Left ventricle myocardium inferior (tissue), 1 donor: ENCODE measurements at places on chromosomes 4 and X.

GRCh38 chr4:71110499-71110898, 117.0 kb downstream of the DCK start:
- H3K36me3 ChIP-seq: no peaks in the 10 kb centered on the region
- H3K27ac ChIP-seq: no peak overlapping the region
- no peaks in the 10 kb centered on the region for H3K4me1 ChIP-seq
- no peaks in the 10 kb centered on the region for H3K27me3 ChIP-seq

DNA sequence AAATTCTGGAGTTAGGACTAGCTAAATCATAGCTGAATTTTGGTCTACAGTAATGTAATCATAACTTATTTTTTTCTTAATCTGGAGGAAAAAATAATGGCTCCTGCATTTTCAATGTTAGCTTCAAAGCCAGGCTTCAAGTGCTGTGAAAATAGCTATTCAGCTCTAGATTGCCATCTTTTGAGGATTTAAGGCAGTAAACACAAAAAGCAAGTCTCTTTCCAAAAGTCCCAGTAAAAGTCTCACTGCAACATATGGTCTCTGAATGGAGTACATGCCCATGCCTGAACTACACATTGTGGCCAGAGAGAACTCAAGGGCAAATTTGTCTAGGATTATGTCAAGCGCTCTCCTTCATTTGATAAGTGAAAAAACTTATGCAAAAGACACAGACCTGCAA, 720.9 kb downstream of the FSTL5 start:
- no peaks in the 10 kb centered on the region for H3K4me1 ChIP-seq
- H3K27me3 ChIP-seq: no peaks in the 10 kb centered on the region
- H3K27ac ChIP-seq: no peak overlapping the region
- H3K36me3 ChIP-seq: no peaks in the 10 kb centered on the region
- DNase-seq: no peak

DNA sequence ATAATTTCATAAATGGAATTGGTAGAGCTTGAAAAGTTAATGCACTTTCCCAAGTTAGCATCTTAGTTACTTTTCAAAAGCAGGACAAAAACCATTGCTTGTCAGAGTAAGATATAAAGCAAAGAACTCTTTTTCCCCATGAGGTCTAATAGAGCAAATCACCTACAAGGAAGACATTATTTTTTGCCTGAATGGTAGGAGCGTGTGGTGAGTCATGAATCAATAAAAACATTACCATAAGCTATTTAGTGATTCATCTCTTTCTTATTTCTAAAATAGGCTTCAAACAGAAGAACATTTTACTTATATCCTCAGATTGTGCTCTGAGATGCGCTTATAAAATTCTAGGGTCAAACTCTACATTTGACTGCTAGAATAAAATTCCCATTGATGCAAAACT, 109.4 kb upstream of the GPRIN3 start:
- peaks cover 11% of the 10 kb centered on the region for H3K4me1 ChIP-seq
- no peaks in the 10 kb centered on the region for H3K36me3 ChIP-seq

DNA sequence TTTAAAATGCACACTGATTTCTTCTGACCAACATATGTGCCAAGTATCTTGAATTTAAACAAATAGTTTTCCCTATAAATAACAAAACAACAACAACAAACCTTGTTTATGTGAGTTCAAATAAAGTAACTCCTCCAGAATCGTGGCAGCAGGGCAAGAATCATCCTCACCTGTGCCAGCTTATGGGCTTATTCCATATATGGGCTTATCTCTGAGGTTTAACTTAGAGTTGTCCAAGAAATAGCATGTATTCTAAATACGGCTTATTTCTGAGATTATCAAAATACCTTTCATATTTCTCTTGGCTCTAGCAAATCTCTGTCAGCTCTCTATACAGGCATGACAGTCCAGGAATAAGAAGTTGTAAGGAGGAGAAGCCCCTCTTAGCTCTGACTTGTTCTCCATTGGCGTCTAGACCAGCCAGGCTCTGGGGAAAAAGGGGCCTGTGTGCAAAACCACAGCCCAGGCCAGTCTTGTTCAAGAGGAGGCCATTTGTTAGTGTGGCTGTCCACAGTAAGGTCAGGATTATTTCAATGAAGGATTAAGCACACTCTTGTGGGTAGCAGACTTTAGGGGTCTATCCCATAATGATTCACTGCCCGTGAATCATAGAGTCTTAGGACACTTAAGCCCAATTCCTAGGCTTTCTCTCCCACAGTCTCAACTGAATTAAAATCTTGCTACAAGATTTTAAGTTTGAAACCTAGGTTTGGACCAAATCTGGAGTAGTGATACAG, 63.2 kb downstream of the FRAS1 start:
- no peak overlapping the region for H3K27ac ChIP-seq
- H3K4me1 ChIP-seq: peaks cover 10% of the 10 kb centered on the region
- H3K4me3 ChIP-seq: no peak overlapping the region
- no peak for DNase-seq
- no peaks in the 10 kb centered on the region for H3K27me3 ChIP-seq

GRCh38 chrX:9503261-9503660, 38.4 kb downstream of the TBL1X start:
- H3K27ac ChIP-seq: no peak overlapping the region
- H3K36me3 ChIP-seq: peaks cover 16% of the 10 kb centered on the region
- DNase-seq: no peak
- H3K27me3 ChIP-seq: no peaks in the 10 kb centered on the region

DNA sequence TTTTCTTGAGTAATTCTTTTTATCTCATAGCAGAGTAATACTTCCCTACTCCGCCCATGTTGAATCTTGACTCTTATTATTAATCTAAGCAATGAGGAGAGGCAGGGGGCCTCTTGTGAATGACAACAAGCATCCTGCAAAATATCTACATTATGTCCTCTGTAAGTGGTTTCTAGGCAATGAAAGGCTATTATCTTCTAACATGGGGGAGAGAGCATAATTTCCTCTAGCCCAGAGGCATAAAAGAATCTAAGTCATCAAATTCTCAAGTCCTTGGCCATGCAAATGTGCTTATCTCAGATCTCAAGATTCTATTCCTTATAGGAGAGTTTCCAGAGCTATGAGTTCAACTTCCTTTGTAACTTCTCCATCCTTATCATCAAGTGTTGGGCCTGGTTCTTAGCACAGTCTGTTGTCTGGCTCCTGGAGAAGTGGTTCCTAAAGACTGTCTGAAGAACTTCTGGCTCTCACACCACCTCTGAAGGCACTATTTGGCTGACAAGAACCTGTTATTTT, 423.1 kb upstream of the INTU start:
- H3K27me3 ChIP-seq: no peaks in the 10 kb centered on the region
- H3K36me3 ChIP-seq: no peaks in the 10 kb centered on the region
- DNase-seq: no peak
- no peak overlapping the region for H3K27ac ChIP-seq

- peaks cover 5% of the 10 kb centered on the region for H3K36me3 ChIP-seq
- no peaks in the 10 kb centered on the region for H3K27me3 ChIP-seq
- H3K4me1 ChIP-seq: no peaks in the 10 kb centered on the region
- no peak for DNase-seq
- H3K27ac ChIP-seq: no peak overlapping the region
- no peak overlapping the region for H3K4me3 ChIP-seq
These were observed 50.4 kb downstream of the PDK3 start for GRCh38 chrX:24515447-24515846.

GRCh38 chr4:108384544-108384943, 215.8 kb upstream of the LEF1 start:
- H3K4me1 ChIP-seq: no peaks in the 10 kb centered on the region
- H3K27me3 ChIP-seq: peaks cover 10% of the 10 kb centered on the region
- no peak overlapping the region for H3K4me3 ChIP-seq
- DNase-seq: no peak

DNA sequence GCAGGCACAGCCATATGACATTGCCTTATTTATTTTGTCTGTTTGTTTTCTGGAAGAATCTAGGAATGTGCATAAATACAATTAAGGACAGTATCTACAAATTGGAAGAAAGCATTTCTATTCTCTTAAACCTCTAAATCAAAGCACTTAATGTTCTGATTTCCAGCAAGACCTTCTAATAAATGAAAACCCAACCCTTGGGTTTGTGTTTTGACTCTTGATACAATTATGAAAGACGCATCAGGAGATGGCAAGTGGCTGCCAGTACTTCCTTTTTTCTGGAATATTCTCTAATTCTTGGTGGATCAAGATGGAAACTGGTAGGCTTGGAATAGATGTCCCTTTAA, 437 bp upstream of the CPE start:
- H3K36me3 ChIP-seq: no peaks in the 10 kb centered on the region
- H3K4me1 ChIP-seq: peaks cover 19% of the 10 kb centered on the region
- DNase-seq: no peak
- H3K4me3 ChIP-seq: peak overlapping the region; percentile 74
- H3K27me3 ChIP-seq: peaks cover 39% of the 10 kb centered on the region
- H3K27ac ChIP-seq: peak overlapping the region; percentile 83

- peak overlapping the region; percentile 72 for H3K27ac ChIP-seq
- H3K4me3 ChIP-seq: no peak overlapping the region
- H3K36me3 ChIP-seq: no peaks in the 10 kb centered on the region
- H3K27me3 ChIP-seq: no peaks in the 10 kb centered on the region
- peaks cover 8% of the 10 kb centered on the region for H3K4me1 ChIP-seq
These were observed 29.6 kb downstream of the ADH7 start for GRCh38 chr4:99405433-99406115.

DNA sequence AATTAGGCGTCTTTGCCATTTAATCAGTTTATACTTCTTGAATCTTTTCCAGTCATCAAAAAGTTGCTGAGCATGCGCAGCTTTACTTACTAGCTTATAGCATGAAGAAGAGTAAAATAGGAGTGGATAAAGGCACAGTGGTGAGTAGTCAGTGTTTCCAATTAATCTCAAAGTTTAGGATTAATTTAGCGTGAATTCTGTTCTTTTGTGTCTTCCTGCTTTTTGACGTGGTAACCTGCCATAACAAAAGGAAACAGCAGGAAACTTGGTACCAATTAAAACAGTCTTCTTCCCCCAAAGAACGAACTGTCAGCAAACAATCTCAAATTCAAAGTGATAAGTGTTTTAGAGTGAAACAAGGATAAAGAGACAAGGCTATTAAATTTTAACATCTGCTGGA, 61.9 kb downstream of the TET2 start:
- H3K36me3 ChIP-seq: no peaks in the 10 kb centered on the region
- no peaks in the 10 kb centered on the region for H3K4me1 ChIP-seq
- no peak for DNase-seq
- H3K27me3 ChIP-seq: no peaks in the 10 kb centered on the region
- H3K27ac ChIP-seq: no peak overlapping the region

- H3K27ac ChIP-seq: no peak overlapping the region
- no peak overlapping the region for H3K4me3 ChIP-seq
- H3K36me3 ChIP-seq: peaks cover 7% of the 10 kb centered on the region
- H3K27me3 ChIP-seq: no peaks in the 10 kb centered on the region
- H3K4me1 ChIP-seq: peaks cover 6% of the 10 kb centered on the region
- DNase-seq: no peak
These were observed 10.4 kb upstream of the DGAT2L6 start for GRCh38 chrX:70166601-70167590.

GRCh38 chr4:140611854-140612253, 43.1 kb upstream of the UCP1 start:
- no peak overlapping the region for H3K4me3 ChIP-seq
- no peak overlapping the region for H3K27ac ChIP-seq
- H3K27me3 ChIP-seq: no peaks in the 10 kb centered on the region
- no peak for DNase-seq
- peaks cover 9% of the 10 kb centered on the region for H3K4me1 ChIP-seq

- no peaks in the 10 kb centered on the region for H3K4me1 ChIP-seq
- DNase-seq: no peak
- H3K36me3 ChIP-seq: no peaks in the 10 kb centered on the region
- peak overlapping the region; percentile 91 for H3K27ac ChIP-seq
These were observed 76.4 kb downstream of the MAGED4 start for GRCh38 chrX:52261125-52261462.

GRCh38 chr4:4726051-4726450, 133.4 kb upstream of the MSX1 start:
- no peaks in the 10 kb centered on the region for H3K27me3 ChIP-seq
- no peak overlapping the region for H3K4me3 ChIP-seq
- H3K27ac ChIP-seq: no peak overlapping the region
- no peaks in the 10 kb centered on the region for H3K36me3 ChIP-seq

- no peaks in the 10 kb centered on the region for H3K4me1 ChIP-seq
- no peak overlapping the region for H3K4me3 ChIP-seq
- H3K27ac ChIP-seq: no peak overlapping the region
- no peaks in the 10 kb centered on the region for H3K36me3 ChIP-seq
- no peaks in the 10 kb centered on the region for H3K27me3 ChIP-seq
- DNase-seq: no peak
These were observed 128.5 kb downstream of the MAGEC2 start for GRCh38 chrX:142076633-142077032.

GRCh38 chrX:2677764-2678163, 13.3 kb upstream of the CD99 start:
- peak; percentile 83 for DNase-seq
- no peak overlapping the region for H3K27ac ChIP-seq
- no peaks in the 10 kb centered on the region for H3K27me3 ChIP-seq

DNA sequence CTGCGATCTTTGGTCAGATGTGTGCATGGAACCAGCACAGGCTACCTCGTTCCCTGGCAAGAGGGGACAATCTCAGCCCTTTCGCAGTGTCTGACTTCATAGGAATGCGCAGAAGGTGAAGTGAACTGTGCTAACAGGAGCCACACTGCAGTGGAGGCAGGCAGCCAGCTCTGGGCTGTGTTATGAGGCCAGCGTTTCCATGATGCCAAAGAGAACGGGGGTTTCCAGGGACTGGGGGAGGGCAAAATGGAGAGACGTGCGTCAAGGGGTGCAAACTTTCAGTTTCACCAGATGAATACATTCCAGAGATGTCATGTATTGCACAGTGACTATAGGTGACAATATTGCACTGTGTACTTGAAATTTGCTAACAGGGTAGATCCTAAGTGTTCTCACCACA, 30.4 kb downstream of the CLDN34 start:
- no peak for DNase-seq
- H3K36me3 ChIP-seq: no peaks in the 10 kb centered on the region
- H3K4me3 ChIP-seq: no peak overlapping the region
- H3K27ac ChIP-seq: no peak overlapping the region
- no peaks in the 10 kb centered on the region for H3K27me3 ChIP-seq
- peaks cover 4% of the 10 kb centered on the region for H3K4me1 ChIP-seq

GRCh38 chr4:17367201-17367600, 144.7 kb downstream of the QDPR start:
- H3K4me1 ChIP-seq: no peaks in the 10 kb centered on the region
- H3K27me3 ChIP-seq: peaks cover 3% of the 10 kb centered on the region
- H3K27ac ChIP-seq: no peak overlapping the region
- DNase-seq: no peak

GRCh38 chr4:40316333-40316781, 18.8 kb upstream of the CHRNA9 start:
- peaks cover 16% of the 10 kb centered on the region for H3K4me1 ChIP-seq
- no peaks in the 10 kb centered on the region for H3K36me3 ChIP-seq
- no peak overlapping the region for H3K27ac ChIP-seq
- DNase-seq: no peak
- peak overlapping the region; percentile 53 for H3K4me3 ChIP-seq
- H3K27me3 ChIP-seq: peaks cover 11% of the 10 kb centered on the region

DNA sequence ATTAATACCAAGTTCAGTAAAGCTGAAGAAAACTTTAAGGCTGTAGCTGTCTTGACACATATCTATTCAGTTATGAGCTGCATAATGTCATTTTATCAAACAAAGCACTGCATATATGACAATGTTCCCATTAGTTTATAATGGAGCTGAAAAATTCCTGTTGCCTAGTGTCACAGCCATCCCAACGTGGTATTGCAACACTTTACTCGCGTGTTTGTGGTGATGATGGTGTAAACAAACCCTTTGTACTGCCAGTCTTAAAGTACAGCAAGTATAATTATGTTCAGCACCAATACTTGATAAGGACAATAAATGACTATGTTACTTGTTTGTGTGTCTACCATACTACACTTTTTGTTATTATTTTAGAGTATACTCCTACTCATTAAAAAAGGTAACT, 1415.6 kb upstream of the PCDH7 start:
- no peaks in the 10 kb centered on the region for H3K36me3 ChIP-seq
- H3K27ac ChIP-seq: no peak overlapping the region
- no peaks in the 10 kb centered on the region for H3K4me1 ChIP-seq
- no peak overlapping the region for H3K4me3 ChIP-seq
- DNase-seq: no peak
